ENCODE measurements at places on chromosomes 5 and 9. TPM values are rescaled to one million over a fixed set of nuclear protein-coding genes. Genes with fewer than 3 reads are reported as not detected.

TESK1 gene
- total RNA-seq: 12.8 TPM

DNA sequence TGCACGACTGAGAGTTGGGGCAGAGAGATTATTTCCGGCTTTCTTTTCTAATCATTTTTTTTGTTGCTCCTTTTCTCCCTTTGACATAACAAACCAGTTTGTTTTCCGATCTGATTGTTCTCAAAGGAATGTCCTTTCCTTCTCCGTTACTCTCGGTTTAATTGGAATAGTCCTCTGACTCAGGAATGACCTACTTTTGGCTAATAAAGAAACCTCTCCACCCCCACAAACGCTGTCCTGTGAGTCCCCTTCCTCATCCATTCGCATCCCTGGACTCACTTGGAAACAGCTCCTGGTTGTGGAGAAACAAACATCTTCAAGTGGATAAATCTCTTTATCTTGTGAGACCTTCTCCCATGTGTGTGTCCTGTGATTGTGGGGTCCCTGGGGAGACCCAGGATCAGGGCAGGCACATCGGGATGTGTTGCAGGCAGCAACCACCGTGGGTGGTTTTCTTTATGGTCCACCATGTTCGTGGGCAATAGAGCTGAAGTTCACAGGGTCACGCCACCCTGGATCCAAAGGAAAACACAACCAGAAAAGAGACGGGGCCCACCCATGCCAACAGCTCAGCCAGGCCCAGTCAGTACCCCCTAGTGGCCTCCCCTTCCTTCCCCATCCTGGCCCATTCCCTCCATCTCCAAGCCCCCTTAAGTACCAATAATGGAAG lies 45.2 kb upstream of the NEK6 start:
- no peak for DNase-seq

GRCh38 chr9:27614551-27614950 lies 41.3 kb upstream of the C9orf72 start:
- no peak for DNase-seq

GRCh38 chr5:21067724-21068123 lies 1079.7 kb upstream of the CDH18 start:
- DNase-seq: no peak

DNA sequence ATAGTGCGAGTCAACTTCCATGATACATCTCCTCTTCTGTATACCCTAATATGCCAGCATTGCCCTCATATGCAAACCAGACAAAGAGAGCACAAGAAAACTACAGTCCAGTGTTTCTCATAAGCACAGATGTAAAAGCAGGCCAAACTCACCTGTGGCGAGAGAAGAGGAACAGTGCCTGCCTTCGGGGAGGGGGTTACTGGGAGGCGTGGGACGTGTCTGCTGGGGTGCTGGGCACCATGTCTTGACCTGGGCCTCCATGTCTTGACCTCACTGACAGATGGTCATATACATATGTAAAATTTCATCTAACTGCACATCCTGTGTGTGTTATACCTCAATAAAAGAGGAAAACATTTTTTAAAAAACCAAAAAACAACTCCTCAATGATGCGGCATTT lies 159.3 kb upstream of the PPP1R26 start:
- DNase-seq: no peak

- DNase-seq: no peak
Observed at GRCh38 chr9:91034976-91035824, 233.6 kb downstream of the SYK start.

PCDHB2 gene
- 3.2 TPM for total RNA-seq

- DNase-seq: peak; percentile 98
Observed at GRCh38 chr9:130092910-130093309, 39.2 kb downstream of the GPR107 start.

PRDM9 gene
- not detected for total RNA-seq

- peak; percentile 4 for DNase-seq
Observed at GRCh38 chr9:93111371-93112115, 15.5 kb downstream of the CARD19 start.

DNA sequence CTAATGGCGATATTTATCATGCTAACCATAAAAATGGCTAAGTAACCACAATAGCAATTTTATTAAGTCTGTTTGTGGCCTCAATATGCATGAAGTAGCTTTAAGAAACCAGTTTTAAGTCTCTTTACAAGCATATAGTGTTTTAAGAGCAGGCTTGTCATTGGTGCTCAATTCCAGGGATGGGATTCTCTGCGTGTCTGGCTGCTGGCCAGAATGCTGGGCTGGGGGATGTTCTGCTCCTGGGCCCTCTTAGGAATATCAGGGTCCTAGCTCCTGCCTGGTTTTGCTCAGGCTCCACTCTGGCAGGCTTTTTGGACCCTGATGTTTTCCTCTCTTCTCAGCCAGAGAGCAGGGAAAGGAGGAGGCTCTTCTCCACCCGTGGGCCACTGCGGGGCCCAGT lies 127.2 kb downstream of the PDE8B start:
- DNase-seq: peak; percentile 72

GRCh38 chr9:127180457-127181314 lies 58.3 kb upstream of the ANGPTL2 start:
- no peak for DNase-seq

SLC46A2 gene
- 0.04 TPM for total RNA-seq

PSMD5 gene
- total RNA-seq: 19.4 TPM

DNA sequence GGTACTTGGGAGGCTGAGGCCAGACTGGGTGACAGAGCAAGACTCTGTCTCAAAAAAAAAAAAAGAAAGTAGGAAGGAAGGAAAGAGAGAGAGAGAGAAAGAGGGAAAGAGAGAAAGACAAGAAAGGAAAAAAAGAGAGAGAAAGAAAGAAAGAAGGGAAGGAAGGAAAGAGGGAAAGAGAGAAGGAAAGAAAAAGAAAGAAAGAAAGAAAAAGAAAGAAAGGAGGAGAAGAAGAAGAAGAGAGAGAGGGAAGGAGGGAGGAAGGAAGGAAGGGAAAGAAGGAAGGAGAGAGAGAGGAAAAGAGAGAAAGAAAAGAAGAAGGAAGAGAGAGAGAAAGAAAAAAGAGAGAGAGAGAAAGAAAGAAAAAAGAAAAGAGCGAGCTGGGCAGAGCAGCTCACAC lies 3.1 kb upstream of the ZER1 start:
- DNase-seq: no peak

- DNase-seq: peak; percentile 14
Observed at GRCh38 chr5:140982083-140982716, 15.9 kb downstream of the PCDHAC2 start.

DNA sequence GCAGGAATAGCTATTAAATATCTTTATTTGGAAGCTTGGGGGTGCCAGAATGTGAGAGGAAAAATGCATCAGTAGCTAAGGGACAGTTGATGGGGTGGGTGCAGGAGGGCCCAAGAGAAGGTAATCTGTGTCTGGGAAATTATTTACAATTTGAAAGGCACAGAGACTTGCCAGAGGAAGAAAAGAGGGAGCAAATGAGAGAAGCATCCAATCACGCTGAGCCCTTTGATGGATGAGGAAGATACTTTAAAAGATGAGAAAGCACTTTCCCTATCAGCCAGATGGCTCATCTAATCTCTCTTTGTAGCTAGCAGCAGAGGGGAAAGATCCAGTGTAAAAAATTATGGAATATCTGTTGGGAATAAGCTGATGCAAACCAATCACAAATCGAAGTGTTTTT lies 57.0 kb upstream of the ABCA1 start:
- no peak for DNase-seq

TSSK1B gene
- total RNA-seq: not detected

DNA sequence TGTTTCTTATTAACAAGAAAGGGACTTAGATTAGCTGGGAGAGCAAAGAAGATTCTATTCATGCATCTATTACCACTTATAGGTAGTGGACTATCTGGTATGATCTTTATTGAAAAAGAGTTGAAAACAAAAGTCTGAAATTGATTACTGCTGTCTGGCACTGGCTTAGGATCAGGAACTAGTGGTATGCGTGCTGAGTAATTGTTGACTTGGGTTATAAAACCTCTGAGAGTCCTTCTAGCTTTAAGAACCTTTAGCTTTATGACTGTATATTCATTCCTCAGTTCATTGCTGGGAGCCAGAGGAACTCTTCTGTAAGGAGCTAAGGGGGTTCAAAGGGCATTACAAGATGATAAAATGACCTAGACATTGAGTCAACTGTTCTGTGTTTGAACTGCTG lies 7.6 kb downstream of the SLC1A1 start:
- no peak for DNase-seq

DNA sequence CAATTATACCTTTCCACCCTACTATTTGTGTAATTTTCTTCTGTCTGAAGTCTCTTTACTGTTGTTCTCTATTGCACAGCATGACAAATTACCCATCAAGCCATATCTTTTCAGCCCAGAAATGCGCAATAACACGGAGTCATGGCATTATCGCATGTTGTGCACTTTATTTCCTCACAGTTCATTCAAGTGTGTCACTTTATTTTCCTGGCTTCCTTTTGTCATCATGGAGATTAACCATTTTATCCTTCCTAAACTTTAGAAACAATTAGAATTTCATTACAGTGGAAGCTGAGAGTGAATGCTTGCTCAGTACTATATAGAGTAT lies 41.3 kb upstream of the MEF2C start:
- no peak for DNase-seq

DNA sequence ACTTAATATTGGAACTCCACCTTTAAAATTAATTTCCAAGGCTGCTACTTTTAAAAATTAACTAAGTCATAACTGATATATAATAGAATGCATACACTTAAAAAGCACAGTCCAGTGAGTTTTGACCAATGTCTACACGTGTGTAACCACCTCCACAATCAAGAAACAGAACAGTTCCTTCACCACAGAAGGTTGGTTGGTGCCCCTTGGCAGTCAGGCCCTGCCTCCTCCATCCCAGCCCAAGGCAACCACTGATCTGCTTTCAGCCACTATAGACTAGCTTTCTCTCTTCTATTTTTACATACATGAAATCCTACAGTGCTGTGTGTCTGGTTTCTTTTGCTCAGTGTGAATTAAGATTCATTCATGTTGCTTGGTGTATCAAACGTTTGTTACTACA lies 215.2 kb downstream of the CRB2 start:
- no peak for DNase-seq

KIF20A gene
- total RNA-seq: 17.8 TPM

ELOVL7 gene
- total RNA-seq: 0.13 TPM

MAP1B gene
- total RNA-seq: 36.4 TPM

SH3TC2 gene
- 2.3 TPM for total RNA-seq

GRCh38 chr9:357560-357959 lies 142.9 kb downstream of the DOCK8 start:
- DNase-seq: no peak

DNA sequence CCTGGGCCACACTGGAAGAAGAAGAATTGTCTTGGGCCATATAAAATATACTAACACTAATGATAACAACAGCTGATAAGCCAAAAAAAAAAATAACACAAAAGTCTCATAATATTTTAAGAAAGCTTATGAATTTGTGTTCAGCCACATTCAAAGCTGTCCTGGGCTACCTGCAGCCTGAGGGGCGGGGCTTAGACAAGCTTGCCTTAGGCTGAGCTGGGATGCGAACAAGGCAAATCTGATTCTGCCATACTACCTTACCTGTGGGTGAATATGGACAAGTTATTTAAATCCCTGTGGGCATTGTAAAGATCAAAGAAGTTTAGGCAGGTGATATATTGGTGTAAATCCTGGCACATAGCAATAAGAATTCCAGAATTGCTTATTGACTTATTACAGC lies 212.3 kb upstream of the ATP10B start:
- no peak for DNase-seq

GRCh38 chr9:116355153-116355921 lies 201.7 kb downstream of the PAPPA start:
- DNase-seq: peak; percentile 95

ZSWIM6 gene
- 4.3 TPM for total RNA-seq

C5orf52 gene
- total RNA-seq: not detected

SLC6A3 gene
- not detected for total RNA-seq

DNA sequence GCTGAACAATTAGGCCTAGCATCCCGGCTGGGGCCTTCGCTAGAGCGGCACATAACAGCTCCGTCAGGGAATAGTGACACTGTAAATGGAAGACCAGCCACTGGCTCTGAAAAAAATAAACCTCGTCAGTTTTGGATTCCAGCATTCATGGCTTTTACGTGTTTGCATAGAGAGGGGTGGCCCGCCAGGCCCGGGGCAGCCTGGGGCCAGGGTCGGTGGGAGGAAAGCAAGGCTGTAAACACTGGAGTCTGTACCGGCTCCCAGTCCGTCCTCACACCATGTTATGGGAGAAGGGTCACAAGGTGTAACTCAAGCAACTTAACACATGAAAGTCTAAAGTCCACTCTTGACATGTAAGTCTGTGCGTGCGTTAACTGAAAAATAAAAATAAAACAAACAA lies 11.2 kb downstream of the CCNI2 start:
- no peak for DNase-seq

DNA sequence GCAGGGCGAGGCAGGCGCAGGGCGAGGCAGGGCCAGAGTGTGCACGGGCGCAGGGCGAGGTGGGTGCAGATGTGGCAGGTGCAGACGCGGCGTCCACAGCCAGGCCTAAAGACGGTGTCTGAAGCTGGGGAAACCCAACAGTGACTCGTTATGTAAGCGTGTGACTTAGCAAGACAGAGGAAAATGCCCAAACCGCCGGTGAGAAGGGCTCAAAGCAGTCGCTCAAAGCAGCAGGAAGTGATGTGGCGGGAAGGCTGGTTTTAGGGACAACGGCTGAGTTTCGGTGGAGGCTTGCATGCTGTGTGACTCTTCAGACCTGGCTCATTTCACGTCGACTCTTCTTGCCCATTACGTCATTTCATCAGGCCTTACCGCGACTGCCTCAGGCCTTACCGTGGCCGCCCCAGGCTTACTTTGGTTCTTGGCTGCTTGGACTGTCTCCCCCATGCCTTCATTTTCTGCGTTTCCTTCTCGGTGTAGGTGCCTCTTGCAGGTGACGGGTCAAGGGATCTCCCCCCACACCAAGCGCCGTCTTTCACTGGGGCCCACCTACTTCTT lies 50.5 kb upstream of the EXOC3 start:
- no peak for DNase-seq

DNA sequence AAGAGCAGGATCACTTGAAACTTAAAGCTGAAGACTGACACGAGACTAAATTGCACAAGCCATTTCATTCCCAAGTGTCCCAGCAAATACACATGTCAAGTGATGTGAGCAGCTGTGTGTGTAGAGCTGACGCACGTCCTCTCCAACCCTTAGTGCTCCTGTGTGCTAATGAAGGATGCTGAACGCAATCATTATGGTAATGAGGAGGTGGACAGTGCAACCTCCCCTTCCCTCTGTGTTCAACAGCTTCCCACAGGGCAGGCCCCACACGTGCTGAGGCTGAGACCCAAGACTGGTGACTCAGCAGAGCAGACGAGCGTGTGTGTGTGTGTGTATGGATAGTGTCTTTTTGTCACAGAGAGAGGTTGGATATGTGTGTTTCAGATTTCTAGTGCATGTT lies 702.1 kb downstream of the SEMA5A start:
- peak; percentile 84 for DNase-seq

DNA sequence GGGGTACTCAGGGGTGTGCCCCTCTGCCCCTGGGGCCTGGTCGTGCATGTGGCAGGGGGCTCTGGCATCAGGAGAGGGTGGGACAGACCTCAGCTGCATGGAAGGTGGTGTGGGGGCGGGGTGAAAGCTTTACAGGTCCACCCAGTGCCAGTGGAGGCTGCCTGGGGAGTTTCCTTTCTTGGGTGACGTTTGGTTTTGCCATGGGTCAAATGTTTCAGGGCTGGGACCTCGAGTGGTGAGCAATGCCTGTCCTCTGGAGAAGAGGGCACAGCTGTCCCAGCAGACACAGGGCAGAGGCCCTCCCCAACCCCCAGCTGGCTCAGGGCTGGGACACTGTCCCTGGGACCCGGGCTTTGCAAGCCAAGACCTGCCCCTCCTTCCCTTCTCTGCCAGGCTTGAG lies 3.6 kb downstream of the RXRA start:
- peak; percentile 64 for DNase-seq
